Activated T-helper 1 cell treated with anti-CD3 and anti-CD28 coated beads, Interleukin-12 subunit alpha, Interleukin-12 subunit beta, Interleukin-2, Interleukin-4 antibody, amounts not matched to agents 30 ng/mL and 10 ng/mL and 1 ng/mL, durations not matched to agents 14 hours and 24 hours and 36 hours (primary cell): ENCODE measurements at places on chromosomes 6 and 20.

- no peak for DNase-seq
Observed at GRCh38 chr20:12699374-12700228, 309.2 kb upstream of the SPTLC3 start.

DNA sequence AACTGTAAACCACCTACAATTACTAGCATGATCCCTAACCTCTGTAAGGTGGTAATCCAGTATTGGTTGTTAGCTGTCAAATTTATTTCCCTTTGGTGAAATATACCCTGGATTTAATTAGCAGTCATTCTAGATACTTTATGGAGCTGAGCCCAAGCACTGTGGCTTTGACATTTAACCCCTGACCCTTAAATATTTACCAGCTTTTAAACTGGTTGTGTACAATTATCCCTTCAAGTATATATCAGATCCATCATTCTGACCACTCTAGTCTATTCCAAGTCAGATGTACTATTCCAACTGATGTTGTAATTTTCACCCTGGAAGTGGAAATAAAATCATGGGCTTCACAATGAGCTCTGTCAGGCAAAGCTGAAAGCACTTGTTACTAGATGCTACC, 229.6 kb downstream of the FOXC1 start:
- no peak for DNase-seq

- DNase-seq, result no peak
Observed at GRCh38 chr20:23541330-23541729, 27.0 kb downstream of the CST9L start.

DNA sequence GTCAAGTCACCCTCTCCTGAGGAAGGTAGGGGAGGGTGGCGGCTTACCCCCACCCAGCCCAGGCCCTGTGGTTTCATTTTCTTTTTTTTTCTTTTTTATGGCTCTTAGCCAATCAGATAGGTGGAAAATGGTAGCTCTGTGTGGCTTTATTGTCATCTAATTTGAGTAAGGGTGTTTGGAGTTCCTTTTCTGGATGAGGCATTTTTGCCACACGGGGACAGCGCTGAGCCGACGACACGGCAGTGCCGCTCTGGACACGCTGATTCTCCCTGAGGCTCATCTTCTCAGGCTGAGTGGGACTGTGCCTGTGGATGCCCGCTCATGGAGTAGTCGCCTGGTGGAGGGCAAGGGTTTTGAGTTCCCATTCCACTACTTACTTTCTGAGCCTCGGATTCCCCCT, 37.6 kb upstream of the ANGPT4 start:
- no peak for DNase-seq

GRCh38 chr6:90008908-90009501, 114.7 kb downstream of the GJA10 start:
- no peak for DNase-seq

DNA sequence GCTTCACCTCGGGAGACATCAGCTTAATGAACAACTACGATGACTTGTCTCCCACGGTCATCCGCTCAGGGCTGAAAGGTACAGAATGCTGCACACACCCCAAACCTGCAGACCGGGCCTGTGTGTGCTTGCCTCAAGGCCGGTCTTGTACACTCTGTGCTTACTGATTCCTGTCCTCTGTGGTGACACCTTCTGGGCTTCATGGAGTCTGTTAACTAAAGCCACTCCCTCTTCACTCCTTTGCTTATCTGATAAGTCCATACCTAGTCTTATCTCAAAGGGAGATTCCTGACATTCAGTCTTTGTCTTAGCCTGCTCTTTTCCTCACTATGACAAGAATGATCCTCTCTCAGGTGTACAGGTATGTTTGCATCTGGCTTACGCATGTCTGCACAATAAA, 107.7 kb upstream of the TMEM181 start:
- no peak for DNase-seq

- DNase-seq, result no peak
Observed at GRCh38 chr6:154463573-154464419, 46.7 kb downstream of the CNKSR3 start.

DNA sequence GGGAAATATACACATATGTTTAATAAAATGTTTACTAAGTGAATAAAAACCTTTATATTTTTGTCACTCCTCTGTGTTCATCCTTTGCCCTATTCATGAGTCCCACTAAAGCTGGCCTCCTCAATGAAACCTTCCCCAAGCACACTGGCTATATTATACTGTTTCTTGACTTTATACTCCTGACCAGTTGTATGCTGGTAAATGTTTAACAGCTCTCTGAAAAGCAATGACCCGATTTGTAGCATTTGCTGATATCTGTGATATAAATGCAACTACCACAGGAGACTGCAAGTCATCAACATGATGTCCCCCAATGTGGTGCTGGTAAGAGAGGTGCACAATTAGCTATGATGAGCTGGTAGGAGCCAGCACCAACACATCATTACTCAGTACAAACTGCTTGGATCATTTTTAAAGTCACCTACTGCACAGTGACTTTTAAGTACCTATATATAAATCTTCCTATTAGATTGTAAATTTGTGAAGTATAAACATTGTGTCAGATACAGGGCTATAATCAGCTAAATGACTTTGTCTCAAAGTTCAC, 64.6 kb upstream of the MCM9 start:
- DNase-seq, result no peak

GRCh38 chr20:11366660-11367059, 551.0 kb upstream of the BTBD3 start:
- DNase-seq, result no peak

DNA sequence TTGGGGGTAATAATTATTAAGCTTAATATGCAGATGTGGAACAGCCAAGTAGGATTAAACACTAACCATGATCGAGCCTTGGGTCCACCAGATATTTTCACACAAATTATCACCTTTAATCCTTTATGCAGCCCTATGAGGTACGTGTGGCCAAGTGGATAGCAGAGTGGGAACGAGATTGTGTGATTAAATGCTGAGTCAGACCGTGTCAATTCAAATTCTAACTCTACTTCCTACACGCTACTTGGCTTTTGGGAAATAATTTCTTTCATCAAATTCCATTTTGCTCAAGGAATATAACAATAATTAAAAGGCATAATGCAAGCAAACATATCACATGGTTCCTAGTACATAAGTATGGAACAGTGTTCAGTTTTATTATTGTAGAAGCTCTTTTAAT, 329.2 kb downstream of the CBLN4 start:
- DNase-seq, result no peak

GRCh38 chr6:21868226-21868625, 274.7 kb downstream of the SOX4 start:
- no peak for DNase-seq

GRCh38 chr6:938271-938905, 245.4 kb upstream of the EXOC2 start:
- DNase-seq, result no peak

- DNase-seq, result no peak
Observed at GRCh38 chr6:71114986-71115385, 158.1 kb upstream of the B3GAT2 start.

- DNase-seq, result no peak
Observed at GRCh38 chr6:167396068-167396658, 71.3 kb downstream of the TTLL2 start.

DNA sequence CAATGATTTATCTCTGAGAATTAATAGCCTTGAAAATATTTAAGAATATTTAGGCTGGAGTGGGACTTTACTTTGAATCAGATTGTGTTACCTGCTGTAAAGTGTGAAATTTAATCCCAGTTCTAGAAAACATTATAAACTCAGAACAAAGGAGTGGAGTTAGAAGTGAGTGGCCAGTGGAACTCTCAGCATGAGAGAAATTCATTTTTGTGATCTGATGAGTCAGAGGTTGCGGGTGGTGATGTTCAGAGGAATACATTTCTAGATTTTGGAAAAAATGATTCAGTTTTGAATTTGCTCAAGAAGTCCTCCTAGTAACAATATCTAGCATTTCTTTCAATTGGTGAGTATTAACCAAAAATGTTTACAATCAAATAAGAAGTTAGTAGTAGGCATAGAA, 167.5 kb downstream of the ZFAND3 start:
- no peak for DNase-seq

DNA sequence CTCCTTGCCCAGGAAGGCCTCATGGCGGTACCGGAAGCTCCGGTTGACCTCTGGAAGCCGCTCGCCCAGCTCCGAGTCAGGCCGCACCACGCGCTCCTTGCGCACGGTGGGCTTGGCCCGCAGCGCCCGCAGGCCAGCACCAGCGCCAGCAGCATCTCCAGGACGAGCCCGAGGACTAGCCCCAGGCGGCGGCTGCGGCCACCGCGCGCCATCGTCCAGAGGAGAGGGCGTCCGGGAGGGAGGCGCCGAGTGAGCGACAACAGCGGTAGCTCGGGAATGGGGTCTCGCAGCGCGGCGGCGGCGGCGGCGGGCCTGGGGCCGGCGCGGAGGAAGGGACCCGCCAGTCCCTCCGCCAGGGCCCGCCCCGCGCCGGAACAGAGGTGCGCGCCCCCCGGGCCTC, 27.6 kb upstream of the CGA start:
- DNase-seq, result no peak

DNA sequence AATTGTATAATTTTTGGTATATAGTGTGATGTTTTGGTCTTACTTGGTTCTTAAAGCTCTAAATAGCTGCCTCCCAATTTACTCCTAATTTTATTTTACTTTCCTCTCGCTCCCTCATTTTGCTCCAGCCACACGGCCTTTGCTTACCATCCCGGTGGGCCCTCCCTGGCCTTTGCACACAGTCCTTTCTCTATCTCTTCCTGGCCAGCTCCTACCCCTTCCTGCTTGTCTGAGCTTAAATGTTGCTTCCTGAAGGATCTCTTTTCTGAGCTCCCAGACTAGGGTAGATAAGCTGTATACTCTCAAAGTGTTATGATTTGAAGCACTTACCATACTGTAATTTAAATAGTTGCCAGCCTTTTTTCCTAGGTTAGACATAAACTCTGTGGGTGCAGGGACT, 121.7 kb downstream of the UTRN start:
- DNase-seq, result no peak

DNA sequence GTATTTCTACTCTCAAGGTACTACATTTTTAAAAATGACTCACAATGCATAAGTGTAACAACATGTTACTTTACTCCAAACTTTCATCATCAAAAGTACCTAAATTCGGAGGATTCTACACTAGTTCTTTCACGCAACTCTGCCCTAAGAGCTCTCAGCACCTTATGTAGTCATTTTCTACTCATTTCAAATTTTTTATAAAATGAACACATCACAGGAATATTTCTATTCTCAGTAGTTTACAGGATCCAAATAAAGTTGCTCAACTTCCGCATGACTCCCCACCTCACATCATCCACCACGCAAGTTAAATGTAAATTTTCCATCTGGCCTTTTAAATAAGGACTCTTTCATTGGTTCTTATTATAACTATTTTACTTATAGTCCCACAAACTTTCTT, 344.9 kb upstream of the MANEA start:
- no peak for DNase-seq

GRCh38 chr6:90537027-90537426, 49.8 kb downstream of the MAP3K7 start:
- no peak for DNase-seq

DNA sequence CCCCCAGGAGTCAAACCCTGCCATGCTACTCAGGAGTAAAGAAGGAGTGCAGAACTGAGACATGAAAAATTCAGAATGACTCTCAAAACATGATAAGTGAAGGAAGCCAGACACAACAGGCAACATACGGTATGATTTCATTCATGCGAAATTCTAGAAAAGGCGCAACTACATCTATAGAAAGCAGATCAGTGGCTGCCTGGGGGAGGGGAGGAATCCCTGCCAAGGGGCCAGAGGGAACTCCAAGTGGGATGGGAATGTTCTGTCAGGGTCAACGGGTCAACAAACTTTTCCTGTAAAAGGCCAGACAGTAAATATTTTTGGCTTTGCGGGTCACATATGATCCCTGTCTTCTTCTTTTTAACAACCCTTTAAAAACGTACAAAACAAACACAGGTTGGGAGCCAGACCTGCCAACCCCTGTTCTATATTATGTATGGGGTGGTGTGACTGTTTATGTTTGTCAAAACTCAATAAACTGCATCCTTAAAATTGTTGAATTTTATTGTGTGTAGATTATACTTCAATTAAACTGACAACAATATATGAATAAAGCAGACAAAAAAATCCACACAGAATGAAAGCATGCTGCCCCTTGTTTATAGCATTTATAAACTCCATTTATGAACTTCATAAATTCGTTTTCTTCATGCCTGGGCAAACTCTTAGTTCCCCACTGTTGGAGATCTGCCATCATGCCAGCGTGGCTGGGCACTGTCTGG, 56.6 kb upstream of the TRAF3IP2 start:
- DNase-seq, result no peak

- no peak for DNase-seq
Observed at GRCh38 chr6:55968926-55969325, 93.5 kb upstream of the BMP5 start.

- no peak for DNase-seq
Observed at GRCh38 chr20:17003170-17003870, 223.5 kb upstream of the PCSK2 start.
